ENCODE measurements at places on chromosomes 2 and 18. TPM values are rescaled to one million over a fixed set of nuclear protein-coding genes. Genes with fewer than 3 reads are reported as not detected.

- no peak for DNase-seq
Measured at GRCh38 chr18:56565551-56566345, 72.6 kb downstream of the TXNL1 start.

DNA sequence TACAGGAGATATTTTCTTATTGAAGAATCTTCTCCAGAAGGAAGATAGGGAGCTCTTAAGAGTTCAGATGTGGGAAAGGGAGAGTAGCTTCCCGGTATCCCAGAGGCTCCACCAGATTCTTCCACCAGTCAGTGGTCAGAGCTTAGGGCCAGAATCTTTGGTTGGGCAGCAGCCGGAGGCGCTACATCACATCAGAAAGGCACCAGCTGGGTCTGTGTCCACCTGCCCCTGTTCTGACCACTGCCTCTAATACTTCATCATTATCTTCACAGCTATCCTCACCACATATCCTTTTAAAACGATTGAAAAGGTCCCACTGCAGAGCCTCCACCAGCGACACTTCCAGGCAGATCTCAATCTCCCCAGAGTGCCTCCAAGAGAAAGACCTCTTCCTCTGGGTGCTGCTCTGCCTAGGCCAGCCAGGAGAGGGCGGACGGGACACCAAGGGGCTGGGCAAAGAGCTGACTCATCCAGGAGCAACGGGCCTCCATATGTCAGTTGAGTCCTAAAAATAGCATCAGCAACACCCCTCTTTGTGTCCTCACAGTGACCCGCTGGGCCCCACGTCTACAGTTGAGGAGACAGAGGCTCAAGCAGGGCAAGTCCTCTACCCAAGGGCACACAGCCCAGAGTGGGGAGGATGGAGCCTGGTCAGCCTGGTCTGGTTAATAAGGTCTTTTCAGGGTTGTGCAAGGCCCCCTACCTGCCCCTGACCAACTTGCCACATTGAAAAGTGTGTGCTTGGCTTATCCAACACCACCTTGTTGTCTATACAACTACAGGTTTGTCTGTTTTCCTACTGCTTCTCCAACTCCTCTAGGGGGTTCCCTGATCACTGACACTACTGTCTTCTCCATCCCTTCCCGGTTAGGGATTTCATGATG, 81.2 kb downstream of the ADD2 start:
- DNase-seq = no peak

DNA sequence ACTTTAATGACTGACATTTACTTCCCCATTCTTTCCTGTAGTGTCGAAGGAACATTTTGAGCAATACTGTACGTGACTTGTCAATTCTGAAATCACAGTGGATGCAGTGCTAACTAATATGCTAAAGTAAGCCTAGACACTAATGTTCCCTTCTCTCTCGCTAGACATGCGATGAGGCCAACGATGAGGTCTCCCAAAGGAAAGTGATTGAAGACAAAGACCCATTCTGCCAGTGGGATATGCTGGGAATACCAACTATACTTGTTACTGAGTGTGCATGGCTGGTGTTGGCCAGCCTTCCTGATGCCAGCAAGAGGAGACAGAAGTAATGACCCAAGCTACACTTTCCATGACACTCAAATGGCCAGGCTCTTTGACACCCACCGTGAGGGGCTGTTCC, 2.5 kb upstream of the SERPINE2 start:
- no peak for DNase-seq

- no peak for DNase-seq
Measured at GRCh38 chr2:85156619-85157018, 23.4 kb downstream of the TCF7L1 start.

DNA sequence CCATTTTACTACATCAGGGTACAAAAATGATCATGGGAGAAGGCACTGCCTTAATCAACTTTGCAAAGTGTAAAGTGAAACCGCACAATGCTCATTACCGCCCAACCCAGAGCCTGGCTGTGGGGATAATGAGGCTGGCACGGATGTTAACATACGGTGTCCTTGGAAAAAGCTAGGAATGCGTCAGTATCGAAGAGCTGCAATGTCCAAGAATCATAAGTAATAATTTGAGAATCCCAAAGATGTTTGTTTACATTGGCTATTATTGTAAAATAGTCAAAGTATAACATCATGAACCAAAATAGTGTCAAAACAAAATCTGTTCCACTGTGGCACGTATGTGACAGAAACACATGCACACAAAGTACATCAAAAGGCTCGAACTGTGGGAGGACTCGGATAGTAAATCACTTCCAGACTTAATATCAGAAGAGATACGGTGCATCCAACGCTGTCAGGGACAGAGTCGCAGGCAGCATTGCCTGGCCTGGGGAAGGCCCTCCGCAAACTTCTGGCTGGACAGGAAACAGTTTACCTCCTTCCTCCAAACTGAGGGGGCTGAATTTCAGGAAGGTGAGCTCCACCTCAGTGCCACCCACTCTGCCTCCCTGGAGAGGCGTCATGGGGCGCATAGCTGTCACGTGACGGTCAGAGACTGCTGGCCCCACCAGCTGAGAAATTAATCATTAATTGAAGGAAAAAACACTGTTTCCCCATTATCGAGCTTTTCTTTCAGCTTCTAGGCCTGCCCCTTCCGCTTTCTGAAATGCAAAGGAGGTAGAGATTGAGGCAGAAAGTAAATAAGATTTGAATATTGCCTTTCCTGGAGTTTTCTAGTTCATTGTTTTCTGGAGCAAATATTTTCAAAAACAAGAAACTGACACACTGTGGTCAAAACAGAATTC, 1.8 kb upstream of the ID2 start:
- no peak for DNase-seq

GRCh38 chr18:50776383-50776782, 43.4 kb downstream of the MRO start:
- no peak for DNase-seq

DNA sequence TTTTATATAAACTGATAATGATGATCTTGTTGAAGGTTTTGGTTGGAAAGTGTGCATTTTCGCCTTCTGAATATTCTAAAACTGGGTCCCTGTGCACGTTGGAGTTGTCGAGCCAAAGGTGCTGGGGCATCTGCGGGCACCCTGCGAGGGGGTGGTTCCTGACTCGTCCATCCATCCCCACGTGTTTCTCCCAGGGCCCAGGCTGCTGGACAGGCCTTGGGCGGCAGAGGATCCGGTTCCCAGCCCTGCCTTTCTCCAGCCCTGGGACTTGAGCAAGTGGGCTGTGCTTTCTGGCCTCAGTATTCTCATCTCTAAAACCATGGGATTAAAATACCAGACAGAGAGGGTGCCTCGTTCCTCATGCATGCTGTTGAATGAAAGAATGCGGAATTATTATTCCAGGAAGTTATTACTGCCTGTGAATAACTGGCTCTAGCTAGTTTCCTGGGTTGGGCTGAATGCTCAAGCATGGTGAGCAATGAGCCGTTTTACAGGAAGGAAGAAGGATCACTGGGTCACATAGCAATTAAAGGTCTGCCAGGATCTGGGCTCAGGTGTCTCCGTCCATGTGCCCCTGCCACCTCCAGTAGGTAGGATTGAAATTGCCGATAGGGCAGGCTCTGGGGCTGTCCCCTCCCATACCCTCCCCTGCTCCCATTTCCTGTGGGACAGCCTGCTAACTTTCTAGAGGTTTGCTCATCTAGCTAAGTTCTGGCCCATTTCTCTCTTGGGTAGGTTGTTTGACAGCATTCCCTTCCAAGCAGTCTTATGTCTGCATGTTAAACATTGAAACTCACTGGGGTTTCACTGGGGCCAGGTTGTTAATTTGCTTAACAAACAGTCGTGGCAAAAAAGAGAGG, 77.2 kb upstream of the HS6ST1 start:
- DNase-seq = no peak

DSG1 gene
- polyA plus RNA-seq = 0.06 TPM

Measured in right renal pelvis (tissue), 4 donors.